ENCODE measurements at places on chromosomes 7 and 10. TPM values are rescaled to one million over a fixed set of nuclear protein-coding genes. Genes with fewer than 3 reads are reported as not detected.
A peak's percentile ranks its signal among the peaks of the same experiment; 100 is the strongest.

- no peak for DNase-seq
Observed at GRCh38 chr7:1924258-1924817, 254.3 kb downstream of the ELFN1 start.

- DNase-seq: no peak
Observed at GRCh38 chr7:54326592-54327167, 215.5 kb upstream of the VSTM2A start.

- no peak for DNase-seq
Observed at GRCh38 chr7:6619961-6620360, 4.6 kb downstream of the ZNF853 start.

- no peak for DNase-seq
Observed at GRCh38 chr7:46428295-46428694, 507.2 kb upstream of the IGFBP3 start.

- no peak for DNase-seq
Observed at GRCh38 chr10:75926763-75927162, 495.3 kb downstream of the LRMDA start.

GRCh38 chr10:77717336-77717735 lies 79.7 kb upstream of the KCNMA1 start:
- DNase-seq: no peak

GRCh38 chr10:78851647-78852046 lies 217.1 kb upstream of the ZMIZ1 start:
- DNase-seq: no peak

DNA sequence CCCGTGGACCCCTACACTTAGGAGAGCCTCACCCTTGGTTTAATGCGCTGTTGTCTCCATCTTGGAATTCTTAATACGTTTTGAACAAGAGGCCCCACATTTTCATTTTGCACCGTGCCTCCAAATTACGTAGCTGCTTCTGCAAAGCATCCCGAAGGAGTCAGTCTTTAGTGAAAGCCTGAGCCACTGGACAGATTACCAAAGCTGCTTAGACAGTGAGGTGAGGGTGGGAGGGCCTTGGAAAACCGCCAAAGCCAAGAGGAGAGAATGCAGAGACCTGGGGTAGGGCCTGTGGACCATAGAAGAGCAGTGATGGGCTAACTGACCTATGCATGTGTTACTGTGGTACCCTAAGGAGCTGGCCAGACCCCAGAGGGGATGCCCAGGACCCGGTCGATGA lies 4.2 kb upstream of the TCAF1 start:
- DNase-seq: no peak

GRCh38 chr7:81187753-81188152 lies 268.9 kb upstream of the SEMA3C start:
- DNase-seq: no peak

DNA sequence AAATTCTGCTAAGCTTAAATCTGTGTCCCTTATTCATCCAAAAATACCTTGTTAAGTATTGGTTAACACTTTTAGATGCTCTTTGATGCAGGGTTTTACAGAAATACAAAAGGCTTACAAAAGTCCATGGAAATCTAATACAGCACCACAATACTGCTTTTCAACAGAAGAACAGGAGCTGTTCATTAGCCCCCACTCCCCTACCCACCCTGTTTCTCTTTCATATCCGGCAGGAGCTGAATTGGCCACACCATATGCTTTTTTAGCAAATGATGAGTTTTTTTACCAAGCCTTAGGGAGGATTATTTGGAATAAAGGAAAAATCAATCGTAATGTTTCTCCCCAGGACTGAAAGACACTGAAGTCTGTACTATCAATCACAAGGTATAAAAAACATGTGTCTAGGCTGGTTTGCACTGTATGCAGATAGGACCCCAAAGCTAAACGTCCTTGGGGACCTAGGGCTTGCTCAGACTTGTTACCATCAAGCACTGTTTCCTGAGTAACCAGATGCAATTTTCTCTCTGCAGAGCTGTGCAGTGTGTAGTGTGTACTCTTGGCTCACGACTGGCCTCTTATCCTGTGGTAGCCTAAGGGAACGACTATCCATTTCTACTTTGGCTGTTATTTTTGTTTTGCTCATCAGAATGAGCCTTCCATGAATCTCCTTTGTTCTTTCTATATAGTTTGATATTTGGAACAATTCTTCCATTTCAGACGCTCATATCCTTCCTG lies 143.3 kb upstream of the LRGUK start:
- DNase-seq: no peak

- DNase-seq: no peak
Observed at GRCh38 chr7:155450970-155451801, 6.7 kb upstream of the EN2 start.

DNA sequence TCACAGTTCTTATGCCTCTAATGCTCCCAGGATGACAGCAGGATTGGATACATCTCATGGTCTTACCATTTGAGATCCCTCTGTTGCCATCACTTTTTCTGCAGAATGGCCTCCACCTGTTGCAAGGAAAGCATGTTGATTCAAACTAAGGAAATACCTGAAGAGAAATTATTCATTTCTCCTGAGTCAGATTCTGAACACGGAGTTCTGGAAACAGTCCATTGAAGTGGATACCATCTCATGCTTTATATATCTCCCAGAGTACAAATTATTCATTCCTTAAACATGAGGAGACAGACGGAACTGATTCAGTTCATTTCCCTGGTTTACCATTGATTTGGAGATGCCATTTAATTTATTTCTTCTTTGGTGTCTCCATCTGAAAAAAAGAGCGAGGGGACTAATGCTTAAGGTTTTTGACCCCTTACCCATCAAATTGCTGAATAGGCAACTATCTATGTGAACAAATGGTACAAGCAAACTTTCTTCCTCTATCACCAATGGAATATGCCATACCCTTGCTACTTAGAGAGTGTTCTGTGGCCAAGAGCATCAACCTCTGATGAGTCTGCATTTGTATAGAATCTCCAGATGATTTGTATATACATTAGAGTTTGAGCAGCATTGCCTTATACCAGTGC lies 305.0 kb upstream of the LRGUK start:
- no peak for DNase-seq

DNA sequence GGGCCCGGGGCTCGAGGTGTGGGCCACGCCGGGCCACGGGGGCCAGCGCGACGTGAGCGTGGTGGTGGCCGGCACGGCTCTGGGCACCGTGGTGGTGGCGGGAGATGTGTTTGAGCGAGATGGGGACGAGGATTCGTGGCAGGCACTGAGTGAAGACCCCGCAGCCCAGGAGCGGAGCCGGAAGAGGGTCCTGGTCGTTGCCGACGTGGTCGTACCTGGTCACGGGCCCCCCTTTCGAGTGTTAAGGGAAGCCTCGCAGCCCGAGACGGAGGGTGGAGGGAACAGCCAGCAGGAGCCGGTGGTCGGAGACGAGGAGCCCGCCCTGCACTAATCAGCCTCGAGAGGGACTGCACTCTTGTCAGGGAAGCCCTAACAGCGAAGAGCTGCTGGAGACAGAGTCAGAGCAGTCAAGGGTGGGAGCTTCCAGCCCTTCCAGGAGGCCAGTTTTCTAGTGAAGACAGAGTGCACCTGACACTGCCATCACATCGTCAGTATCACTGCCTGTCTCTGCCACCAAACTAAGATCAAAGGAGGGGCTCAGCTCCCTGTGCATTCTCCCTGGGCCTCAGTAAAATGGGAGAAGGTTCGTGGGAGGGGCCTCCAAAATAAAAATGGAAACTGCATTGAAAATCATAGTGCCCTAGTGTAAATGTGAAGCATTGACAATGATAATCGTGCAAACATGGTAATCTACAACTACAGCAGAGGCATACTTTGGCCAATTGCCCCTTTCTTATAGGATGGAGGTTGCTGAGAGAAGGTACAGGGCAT lies 1.3 kb downstream of the MBLAC1 start:
- DNase-seq: no peak

- no peak for DNase-seq
Observed at GRCh38 chr10:24526085-24526649, 197.5 kb downstream of the ARHGAP21 start.

DNA sequence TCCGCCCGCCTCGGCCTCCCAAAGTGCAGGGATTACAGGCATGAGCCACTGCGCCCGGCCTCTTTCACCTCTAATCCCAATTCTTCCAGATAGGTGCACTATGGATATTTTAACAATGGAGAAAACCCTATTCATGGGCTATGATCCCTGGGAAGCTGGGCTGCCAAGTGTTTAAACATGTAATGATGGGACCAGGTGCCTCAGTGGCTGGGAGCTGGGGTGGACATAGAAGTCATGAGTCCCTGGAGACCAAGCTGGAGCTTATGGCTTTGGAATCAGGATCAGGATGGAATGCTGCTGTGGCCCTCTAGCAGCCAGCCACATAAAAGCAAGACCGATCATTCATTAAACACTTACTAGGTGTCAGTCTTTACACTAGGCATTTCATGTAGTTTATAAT lies 41.8 kb upstream of the IGFBP3 start:
- no peak for DNase-seq

DNA sequence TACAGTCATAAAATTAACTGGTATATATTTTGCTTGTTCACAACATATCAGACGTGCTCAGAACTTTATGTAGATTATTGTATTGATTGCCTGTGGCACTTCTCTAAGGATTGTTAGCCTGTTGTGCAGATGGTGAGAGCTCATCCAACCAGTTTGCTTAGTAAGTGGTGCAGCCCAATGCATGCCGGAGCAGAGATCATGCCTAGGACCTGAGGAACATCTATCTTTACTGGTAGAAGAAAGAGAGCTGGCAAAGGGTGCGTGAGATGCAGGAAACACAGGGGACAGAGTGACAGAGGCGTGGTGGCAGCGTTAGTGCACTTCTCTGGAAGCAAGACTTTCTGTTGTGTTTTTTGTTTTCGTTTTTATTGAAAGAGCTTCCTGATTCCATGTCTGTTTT lies 35.9 kb downstream of the CCM2 start:
- no peak for DNase-seq

- DNase-seq: no peak
Observed at GRCh38 chr10:11319990-11320602, 291.4 kb downstream of the USP6NL start.

DNA sequence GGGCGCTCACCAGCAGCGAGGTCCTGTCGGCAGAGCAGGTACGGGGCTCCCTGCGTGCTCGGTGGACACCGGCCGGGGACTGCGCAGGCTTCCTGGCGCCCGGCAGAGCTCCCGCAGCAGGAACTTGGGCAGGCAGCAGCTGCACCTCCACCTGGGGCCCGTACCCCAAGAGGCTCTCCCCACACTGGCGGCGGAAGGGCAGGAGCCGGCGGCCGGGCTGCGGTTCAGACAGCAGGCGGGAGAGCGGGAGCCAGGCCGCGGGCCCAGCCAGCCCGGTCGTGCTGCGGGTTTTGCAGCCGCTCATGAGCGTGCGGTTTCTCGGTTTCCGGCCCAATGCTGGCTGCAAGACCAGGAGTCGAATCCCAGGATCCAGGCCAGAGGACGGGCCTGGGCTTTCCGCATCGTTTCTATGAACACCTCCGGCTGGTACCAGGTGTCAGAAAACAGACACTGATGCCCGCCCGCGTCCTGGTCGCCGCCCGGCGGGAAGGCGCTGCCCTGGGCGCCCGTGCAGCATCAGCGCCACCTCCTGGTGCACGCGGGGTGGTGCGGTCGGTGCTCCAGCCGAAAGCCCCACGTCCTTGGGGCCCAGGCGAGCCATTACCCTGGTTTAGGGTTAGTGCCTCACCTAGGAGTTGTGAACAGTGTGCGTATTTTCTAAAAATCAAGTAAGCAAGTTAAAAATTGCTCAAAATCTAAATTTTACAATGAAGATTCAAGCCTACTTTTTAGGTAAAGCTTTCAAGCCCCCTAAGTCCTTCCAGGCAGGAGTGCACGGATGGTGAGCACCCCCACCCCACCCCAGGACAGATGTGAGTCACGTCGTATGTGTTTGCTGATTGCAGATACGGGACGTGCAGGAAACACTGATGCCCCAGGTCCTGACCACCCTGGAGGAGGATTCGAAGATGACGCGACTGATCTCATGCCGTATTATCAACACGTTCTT lies 47.4 kb upstream of the PRKAR1B start:
- peak; percentile 77 for DNase-seq

DNA sequence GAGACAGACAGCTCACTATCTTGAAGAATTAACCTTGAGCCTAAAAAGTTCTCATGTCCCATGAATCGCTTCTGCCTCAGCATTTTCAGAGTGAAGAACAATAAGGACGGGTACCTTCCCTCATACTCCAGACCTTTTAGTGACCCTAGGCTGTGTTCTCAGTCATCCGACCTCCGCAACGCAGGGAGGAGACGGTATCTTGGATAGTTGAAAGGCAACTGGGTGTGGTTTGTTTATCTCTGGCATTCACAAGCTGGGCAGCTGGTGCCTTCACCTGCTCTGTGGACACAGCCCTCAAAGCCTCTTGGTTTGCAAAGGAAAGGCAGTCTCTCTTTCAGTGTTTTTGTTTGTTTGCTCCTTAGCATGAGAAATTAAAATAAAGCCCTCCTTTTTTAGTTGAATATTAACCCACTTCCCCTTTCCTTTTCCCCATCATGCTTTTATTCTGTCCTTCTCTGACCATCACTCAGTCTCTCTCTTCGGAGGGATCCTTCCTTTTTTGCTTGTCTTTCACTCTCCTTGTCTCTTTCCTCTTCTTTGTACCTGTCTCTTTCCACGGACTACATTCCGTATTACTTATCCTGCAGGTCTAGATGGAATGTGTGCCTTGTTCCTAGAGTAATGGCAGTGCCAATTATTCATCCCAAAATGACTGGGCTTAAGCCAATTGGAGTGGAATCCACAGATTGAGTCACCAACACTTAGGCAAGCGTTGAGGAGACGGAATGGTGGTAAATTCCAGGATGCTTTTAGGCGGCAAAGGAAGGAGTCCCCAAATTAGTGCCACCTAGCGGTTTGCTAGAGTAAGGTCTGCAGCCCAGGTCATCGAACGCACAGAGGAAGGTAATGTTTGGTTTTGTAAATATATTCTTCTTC lies 45.8 kb downstream of the PRR15 start:
- DNase-seq: no peak

GRCh38 chr7:149799397-149800168 lies 26.2 kb upstream of the ZNF467 start:
- DNase-seq: peak; percentile 67

- no peak for DNase-seq
Observed at GRCh38 chr10:132069122-132069848, 3.5 kb downstream of the JAKMIP3 start.

- no peak for DNase-seq
Observed at GRCh38 chr10:86300399-86300925, 66.1 kb downstream of the GRID1 start.

GRCh38 chr7:128869944-128870285 lies 7.3 kb downstream of the ATP6V1F start:
- DNase-seq: no peak

GRCh38 chr7:17299483-17299991 lies 1.1 kb downstream of the AHR start:
- DNase-seq: peak; percentile 36

TLX1 gene
- not detected for total RNA-seq

REPIN1 gene
- total RNA-seq: 57.5 TPM

ACSL5 gene
- 59.5 TPM for total RNA-seq

FAM171A1 gene
- total RNA-seq: 7.0 TPM

SMURF1 gene
- 16.2 TPM for total RNA-seq

Data from activated naive CD8-positive, alpha-beta T cell treated with anti-CD3 and anti-CD28 coated beads, Interleukin-2, amount 10 ng/mL, durations not matched to agents 7 days and 5 days (primary cell).